ENCODE measurements at places on chromosomes 12 and 14. TPM values are rescaled to one million over a fixed set of nuclear protein-coding genes. Genes with fewer than 3 reads are reported as not detected.

GLI1 gene
- total RNA-seq, result not detected

DNA sequence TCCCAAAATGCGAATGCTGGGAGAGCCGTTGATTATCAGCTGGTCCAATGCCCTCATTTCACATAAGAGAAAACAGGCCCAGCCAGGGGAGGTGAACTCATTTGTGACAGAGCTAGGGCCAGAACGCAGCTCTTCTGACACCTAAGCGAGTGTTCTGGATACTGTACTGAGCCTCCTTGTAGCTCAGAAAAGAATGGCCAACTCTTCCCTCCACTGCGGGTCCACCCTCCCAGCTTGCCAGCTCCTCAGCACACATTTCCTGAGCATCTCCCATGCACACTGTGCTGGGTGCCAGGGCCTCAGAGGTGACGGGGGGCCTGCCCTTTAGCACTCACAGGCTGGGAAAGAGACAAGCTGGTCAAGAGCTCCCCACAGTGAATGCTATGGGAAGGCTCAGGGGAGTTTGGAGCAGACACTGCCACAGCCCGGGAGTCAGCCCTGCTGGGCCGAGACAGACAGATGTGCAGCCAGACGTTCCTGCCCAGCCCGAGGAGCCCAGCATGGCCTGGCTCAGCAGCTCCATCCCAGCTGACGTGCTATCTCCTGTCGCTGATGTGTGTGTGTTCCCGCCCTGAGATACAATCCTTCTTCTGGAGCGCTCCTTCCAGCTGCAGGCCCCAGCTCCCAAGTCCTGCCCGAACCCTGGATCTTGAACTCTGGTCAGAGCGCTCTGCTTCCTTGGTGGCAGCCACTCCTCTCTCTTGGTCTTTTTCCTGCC lies 3.5 kb downstream of the CMTM5 start:
- no peaks in the 10 kb centered on the region for H3K36me3 ChIP-seq
- H3K27me3 ChIP-seq, result no peaks in the 10 kb centered on the region
- H3K4me3 ChIP-seq, result no peak overlapping the region
- DNase-seq, result no peak
- H3K4me1 ChIP-seq, result no peaks in the 10 kb centered on the region

GRCh38 chr14:22163051-22163450 lies 426.0 kb downstream of the DAD1 start:
- no peak overlapping the region for H3K4me3 ChIP-seq
- DNase-seq, result no peak
- H3K4me1 ChIP-seq, result peaks cover 10% of the 10 kb centered on the region
- H3K27ac ChIP-seq, result no peak overlapping the region
- H3K36me3 ChIP-seq, result no peaks in the 10 kb centered on the region
- no peaks in the 10 kb centered on the region for H3K27me3 ChIP-seq

DNA sequence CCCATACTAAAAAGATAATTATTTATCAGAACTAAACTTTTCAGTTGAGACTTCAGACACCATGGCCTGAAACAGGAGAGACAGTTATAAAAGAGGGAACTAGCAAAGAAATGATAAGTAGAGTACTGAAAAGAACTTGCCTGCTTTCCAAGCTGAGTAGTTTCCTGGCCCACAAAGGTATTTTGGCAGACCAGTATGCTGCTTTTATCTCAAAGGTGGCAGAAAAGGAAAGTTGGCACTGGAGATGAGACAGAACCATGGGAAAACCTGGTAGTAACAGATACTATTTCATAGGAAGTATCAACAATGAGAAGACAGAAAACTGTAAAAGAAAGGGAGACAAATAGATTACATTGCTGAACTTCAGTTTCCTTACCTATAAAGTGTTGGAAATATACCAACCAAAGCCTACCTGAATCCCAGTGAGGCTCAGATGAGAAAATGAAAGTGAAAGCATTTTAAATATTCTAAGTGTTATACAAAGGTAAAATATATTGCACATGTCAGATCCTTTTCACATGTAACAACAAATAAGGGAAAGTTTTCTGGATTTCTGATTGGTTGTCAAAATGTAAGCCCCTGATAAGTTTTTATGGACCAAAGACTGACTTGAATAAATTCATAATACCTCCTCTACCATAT lies 155.3 kb upstream of the FSCB start:
- no peaks in the 10 kb centered on the region for H3K4me1 ChIP-seq
- no peak overlapping the region for H3K4me3 ChIP-seq
- no peaks in the 10 kb centered on the region for H3K36me3 ChIP-seq
- DNase-seq, result no peak

RNU4-1 gene
- under 0.01 TPM for total RNA-seq

GRCh38 chr12:68932128-68932960 lies 627 bp downstream of the CPM start:
- DNase-seq, result peak; percentile 28
- H3K4me1 ChIP-seq, result peaks cover 21% of the 10 kb centered on the region
- H3K27ac ChIP-seq, result peak overlapping the region; percentile 91
- H3K36me3 ChIP-seq, result no peaks in the 10 kb centered on the region

DNA sequence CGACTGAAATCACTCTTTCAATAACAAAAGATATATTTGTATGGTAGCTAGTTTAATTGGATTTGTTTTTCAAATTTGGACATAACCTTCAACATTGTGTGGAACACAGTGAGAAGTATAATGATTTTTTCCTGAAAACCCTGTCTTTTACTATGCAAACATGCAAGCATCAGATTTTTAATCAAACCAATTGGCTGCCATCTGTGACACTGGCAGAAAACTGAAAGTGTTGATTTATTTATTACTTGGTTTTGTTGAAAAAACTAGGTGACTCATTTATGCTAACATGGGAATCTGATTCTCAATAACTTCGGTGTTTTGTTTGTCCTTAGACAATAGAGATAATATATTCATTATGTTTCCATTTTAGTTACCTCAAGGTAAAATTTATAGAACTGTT lies 82.0 kb downstream of the NTS start:
- H3K4me3 ChIP-seq, result no peak overlapping the region
- H3K36me3 ChIP-seq, result no peaks in the 10 kb centered on the region
- no peaks in the 10 kb centered on the region for H3K27me3 ChIP-seq
- H3K4me1 ChIP-seq, result no peaks in the 10 kb centered on the region

GPRC5A gene
- 166 TPM for total RNA-seq

DNA sequence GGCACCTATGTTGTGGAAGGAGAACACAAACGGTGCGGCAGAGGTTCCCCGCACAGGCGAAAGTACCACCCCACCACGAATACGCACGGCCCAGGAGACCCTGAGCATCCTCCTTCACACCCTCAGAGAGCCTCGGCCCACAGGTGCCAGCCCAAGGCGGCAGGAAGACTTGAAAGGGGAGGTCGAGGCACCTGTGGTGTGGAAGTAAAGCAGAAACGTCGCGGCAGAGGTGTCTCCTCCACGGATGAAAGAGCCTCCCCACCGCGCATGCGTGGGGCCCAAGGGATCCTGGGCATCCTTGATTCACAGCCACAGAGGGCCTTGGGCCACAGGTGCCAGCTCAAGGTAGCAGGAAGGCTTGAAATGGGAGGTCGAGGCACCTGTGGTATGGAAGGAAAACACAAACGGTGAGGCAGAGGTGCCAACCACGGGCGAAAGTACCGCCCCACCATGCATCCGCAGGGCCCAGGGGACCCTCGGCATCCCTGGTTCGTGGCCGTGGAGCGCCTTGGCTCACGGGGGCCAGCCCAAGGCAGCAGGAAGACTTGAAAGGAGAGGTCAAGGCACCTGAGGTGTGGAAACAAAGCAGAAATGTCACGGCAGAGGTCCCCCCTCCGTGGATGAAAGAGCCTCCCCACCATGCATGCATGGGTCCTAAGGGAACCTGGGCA lies 380.1 kb downstream of the ALG10 start:
- H3K27ac ChIP-seq, result no peak overlapping the region
- H3K36me3 ChIP-seq, result no peaks in the 10 kb centered on the region
- no peaks in the 10 kb centered on the region for H3K27me3 ChIP-seq

OS9 gene
- total RNA-seq, result 187 TPM

GRCh38 chr14:92507174-92507768 lies 6.3 kb upstream of the RIN3 start:
- peaks cover 41% of the 10 kb centered on the region for H3K4me1 ChIP-seq
- no peak overlapping the region for H3K4me3 ChIP-seq
- H3K27me3 ChIP-seq, result no peaks in the 10 kb centered on the region
- no peaks in the 10 kb centered on the region for H3K36me3 ChIP-seq
- DNase-seq, result peak; percentile 88
- peak overlapping the region; percentile 61 for H3K27ac ChIP-seq

- DNase-seq, result no peak
- H3K36me3 ChIP-seq, result no peaks in the 10 kb centered on the region
- H3K27ac ChIP-seq, result no peak overlapping the region
Measured at GRCh38 chr14:57834001-57834598, 31.8 kb downstream of the SLC35F4 start.

DNA sequence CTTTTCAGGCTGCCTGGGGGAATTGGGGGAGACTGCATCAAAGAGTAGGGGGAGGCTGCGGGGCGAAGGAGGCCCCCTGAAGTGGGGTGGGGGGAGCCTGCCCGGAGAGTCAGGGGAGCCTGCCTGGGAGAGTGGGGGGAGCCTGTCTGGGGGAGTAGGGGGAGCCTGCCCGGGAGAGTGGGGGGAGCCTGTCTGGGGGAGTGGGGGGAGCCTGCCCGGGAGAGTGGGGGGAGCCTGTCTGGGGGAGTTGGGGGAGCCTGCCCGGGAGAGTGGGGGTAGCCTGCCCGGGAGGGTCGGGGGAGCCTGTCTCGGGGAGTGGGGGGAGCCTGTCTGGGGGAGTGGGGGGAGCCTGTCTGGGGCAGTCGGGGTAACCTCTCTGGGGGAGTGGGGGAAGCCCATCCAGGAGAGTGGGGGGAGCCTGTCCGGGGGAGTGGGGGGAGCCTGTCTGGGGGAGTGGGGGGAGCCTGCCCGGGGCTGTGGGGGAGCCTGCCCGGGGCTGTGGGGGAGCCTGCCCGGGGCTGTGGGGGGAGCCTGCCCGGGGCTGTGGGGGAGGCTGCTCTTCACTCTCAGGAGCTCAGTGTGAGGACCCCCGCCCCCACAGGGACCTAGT lies 6.5 kb upstream of the DEGS2 start:
- H3K4me3 ChIP-seq, result peak overlapping the region; percentile 43
- DNase-seq, result no peak
- H3K36me3 ChIP-seq, result no peaks in the 10 kb centered on the region
- no peak overlapping the region for H3K27ac ChIP-seq
- H3K4me1 ChIP-seq, result peaks cover 20% of the 10 kb centered on the region

DNA sequence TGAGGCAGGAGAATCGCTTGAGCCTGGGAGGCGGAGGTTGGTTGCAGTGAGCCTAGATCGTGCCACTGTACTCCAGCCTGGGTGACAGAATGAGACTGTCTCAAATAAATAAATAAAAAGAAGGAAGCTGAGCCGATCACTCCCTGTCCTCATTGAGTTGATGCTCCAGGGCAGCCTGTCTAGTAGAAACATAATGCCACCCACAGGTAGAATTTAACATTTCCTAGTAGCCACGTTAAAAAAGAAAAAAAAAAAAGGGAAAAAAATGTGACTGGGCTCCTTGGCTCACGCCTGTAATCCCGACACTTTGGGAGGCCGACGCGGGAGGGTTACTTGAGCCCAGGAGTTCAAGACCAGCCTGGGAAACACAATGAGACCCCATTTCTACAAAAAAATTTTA lies 135.7 kb downstream of the SCARB1 start:
- H3K4me3 ChIP-seq, result no peak overlapping the region
- H3K27ac ChIP-seq, result no peak overlapping the region
- no peaks in the 10 kb centered on the region for H3K27me3 ChIP-seq
- no peaks in the 10 kb centered on the region for H3K36me3 ChIP-seq
- H3K4me1 ChIP-seq, result peaks cover 6% of the 10 kb centered on the region

SLCO1B1 gene
- total RNA-seq, result not detected

SIX1 gene
- total RNA-seq, result not detected

- H3K36me3 ChIP-seq, result no peaks in the 10 kb centered on the region
- H3K4me3 ChIP-seq, result no peak overlapping the region
- no peak for DNase-seq
- H3K27ac ChIP-seq, result no peak overlapping the region
- H3K27me3 ChIP-seq, result no peaks in the 10 kb centered on the region
Measured at GRCh38 chr12:636632-637031, 26.6 kb downstream of the NINJ2 start.

Measured in transverse colon (tissue), 4 donors.